ENCODE measurements at places on chromosomes 13 and 19. TPM values are rescaled to one million over a fixed set of nuclear protein-coding genes. Genes with fewer than 3 reads are reported as not detected.

RASGRP4 gene
- total RNA-seq: 0.42 TPM

FAAP24 gene
- total RNA-seq: 8.9 TPM

- H3K27ac ChIP-seq: peak overlapping the region; percentile 91
- peak overlapping the region; percentile 76 for H3K4me3 ChIP-seq
- DNase-seq: peak; percentile 25
- H3K27me3 ChIP-seq: peaks cover 6% of the 10 kb centered on the region
- peaks cover 34% of the 10 kb centered on the region for H3K4me1 ChIP-seq
- peaks cover 8% of the 10 kb centered on the region for H3K36me3 ChIP-seq
Measured at GRCh38 chr13:32585550-32586079, 637 bp upstream of the PDS5B start.

DNA sequence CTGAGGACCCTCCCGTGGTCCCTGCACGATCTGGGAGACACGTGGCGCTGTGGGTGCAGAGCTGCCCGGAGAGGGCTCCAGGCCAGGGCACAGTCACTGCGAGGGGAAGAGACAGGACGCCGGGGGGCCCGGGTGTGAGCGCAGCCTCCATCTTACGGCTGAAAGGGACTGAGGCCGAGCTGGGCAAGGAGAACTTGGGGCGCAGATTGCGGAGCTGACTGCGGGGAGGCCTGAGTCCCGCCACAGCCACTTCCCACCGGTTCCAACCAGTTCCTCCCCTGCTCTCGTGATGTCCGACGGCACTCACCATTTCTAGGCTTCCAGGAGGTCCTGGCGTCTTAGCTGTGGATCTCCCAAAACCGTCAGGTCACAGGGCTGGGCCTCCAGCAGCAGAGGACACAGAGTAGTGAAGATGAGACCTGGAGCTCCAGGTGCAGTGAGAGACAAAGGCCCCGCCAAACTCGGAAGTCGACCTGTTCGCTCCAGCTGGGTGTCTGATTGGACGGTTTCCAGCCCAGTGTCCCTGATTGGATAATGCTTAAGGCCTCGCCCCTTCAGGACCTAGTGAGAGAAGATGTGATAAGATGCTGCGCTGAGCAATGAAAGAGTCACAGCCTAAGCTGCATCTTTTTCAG lies 4.8 kb upstream of the ZNF253 start:
- H3K27me3 ChIP-seq: no peaks in the 10 kb centered on the region
- DNase-seq: peak; percentile 64
- peaks cover 44% of the 10 kb centered on the region for H3K36me3 ChIP-seq
- peak overlapping the region; percentile 68 for H3K4me3 ChIP-seq
- H3K27ac ChIP-seq: peak overlapping the region; percentile 68

GRCh38 chr13:48585456-48585840 lies 52.6 kb upstream of the RCBTB2 start:
- H3K36me3 ChIP-seq: peaks cover 8% of the 10 kb centered on the region
- peaks cover 24% of the 10 kb centered on the region for H3K27me3 ChIP-seq
- no peak overlapping the region for H3K27ac ChIP-seq
- no peak overlapping the region for H3K4me3 ChIP-seq
- peak; percentile 13 for DNase-seq

DNA sequence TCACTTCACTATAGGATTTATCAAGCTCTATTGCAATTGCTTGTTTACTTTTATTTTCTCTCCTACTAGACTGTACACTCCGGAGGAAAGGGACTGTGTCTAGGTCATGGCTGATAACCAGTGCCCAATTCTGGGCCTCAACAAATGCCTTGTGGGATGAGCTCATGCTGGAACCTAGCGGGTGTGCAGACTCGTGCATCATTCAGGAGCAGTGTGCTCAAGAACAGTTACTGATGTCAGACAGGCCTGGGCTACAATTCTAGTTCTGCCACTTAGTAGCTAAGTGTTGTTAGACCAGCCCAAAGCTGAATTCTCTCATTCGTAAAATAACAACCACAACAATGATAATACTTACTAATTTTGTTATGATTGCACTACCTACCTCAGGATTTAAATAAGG lies 95.4 kb downstream of the CYSLTR2 start:
- DNase-seq: no peak
- no peaks in the 10 kb centered on the region for H3K36me3 ChIP-seq
- H3K4me3 ChIP-seq: no peak overlapping the region
- no peaks in the 10 kb centered on the region for H3K27me3 ChIP-seq
- H3K4me1 ChIP-seq: peaks cover 7% of the 10 kb centered on the region
- no peak overlapping the region for H3K27ac ChIP-seq

DNA sequence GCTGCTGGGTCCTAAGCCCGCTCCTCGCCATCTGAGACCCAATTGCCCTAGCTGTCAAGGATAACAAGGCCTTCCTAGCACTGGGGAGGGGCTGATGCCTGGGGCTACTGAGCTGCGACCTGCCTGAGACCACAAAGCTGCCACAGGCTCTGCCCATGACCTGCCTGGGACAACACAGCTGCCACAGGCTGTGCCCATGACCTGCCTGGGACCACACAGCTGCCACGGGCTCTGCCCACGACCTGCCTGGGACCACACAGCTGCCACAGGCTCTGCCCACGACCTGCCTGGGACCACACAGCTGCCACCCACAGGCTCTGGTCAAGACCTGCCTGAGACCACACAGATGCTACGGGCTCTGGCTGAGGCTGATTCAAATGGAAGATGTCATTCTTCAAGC lies 54.8 kb downstream of the EPS15L1 start:
- H3K27ac ChIP-seq: no peak overlapping the region
- H3K4me3 ChIP-seq: no peak overlapping the region
- H3K4me1 ChIP-seq: peaks cover 11% of the 10 kb centered on the region
- peaks cover 28% of the 10 kb centered on the region for H3K36me3 ChIP-seq
- no peaks in the 10 kb centered on the region for H3K27me3 ChIP-seq
- DNase-seq: no peak

DNA sequence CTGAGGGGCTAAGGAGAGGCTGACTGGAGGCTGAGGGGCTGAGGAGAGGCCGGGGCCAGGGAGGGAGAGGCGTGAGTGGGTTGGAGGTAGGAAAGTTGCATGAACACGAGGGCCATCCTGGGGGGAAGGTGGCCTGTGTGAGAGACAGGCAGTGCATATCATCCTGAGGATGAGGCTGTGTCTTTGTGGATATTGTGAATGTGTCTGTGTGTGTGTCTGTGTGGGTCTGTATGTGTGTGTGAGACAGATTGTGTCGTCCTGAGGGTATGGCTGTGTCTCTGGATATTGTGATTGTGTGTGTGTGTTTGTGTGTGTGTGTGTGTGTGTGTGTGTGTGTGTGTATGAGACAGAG lies 422 bp downstream of the ZNF71 start:
- H3K27ac ChIP-seq: peak overlapping the region; percentile 91
- H3K4me3 ChIP-seq: peak overlapping the region; percentile 86
- peaks cover 14% of the 10 kb centered on the region for H3K4me1 ChIP-seq
- peaks cover 38% of the 10 kb centered on the region for H3K36me3 ChIP-seq

DNA sequence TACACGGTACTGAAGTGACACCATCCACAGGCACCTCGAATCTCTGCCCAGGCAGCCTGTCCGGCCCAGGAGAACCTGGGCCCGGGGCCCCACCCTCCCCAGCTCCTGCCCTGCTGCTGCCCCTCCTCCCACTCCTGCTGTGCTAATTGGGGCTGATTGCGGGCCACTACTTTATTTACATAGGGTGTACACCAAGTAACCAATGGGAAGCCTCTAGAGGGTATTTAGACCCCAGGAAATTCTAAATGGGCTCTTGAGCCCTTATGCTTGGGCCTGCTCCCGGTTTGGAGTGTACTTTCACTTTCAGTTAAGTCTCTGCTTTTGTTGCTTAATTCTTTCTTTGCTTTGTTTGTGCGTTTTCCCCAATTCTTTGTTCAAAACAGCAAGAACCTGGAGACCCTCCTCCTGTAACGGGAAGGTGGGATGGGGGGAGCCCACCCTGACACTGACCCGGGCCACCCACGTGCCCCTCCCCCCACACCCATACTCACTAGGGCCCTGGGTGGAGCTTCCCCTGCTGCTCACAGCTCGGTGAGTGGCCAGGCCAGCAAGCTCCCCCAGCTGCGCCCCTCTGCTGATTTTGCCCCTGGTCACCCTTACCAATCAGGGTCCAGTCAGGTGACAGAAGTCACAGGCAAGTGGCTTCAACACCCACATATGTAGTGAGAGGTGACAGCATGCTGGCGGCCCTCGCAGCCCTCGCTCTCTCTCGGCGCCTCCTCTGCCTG lies 9.4 kb downstream of the SCGB2B2 start:
- peak overlapping the region; percentile 62 for H3K4me3 ChIP-seq
- peaks cover 26% of the 10 kb centered on the region for H3K4me1 ChIP-seq
- no peak for DNase-seq
- H3K27ac ChIP-seq: peak overlapping the region; percentile 90
- no peaks in the 10 kb centered on the region for H3K27me3 ChIP-seq

DNA sequence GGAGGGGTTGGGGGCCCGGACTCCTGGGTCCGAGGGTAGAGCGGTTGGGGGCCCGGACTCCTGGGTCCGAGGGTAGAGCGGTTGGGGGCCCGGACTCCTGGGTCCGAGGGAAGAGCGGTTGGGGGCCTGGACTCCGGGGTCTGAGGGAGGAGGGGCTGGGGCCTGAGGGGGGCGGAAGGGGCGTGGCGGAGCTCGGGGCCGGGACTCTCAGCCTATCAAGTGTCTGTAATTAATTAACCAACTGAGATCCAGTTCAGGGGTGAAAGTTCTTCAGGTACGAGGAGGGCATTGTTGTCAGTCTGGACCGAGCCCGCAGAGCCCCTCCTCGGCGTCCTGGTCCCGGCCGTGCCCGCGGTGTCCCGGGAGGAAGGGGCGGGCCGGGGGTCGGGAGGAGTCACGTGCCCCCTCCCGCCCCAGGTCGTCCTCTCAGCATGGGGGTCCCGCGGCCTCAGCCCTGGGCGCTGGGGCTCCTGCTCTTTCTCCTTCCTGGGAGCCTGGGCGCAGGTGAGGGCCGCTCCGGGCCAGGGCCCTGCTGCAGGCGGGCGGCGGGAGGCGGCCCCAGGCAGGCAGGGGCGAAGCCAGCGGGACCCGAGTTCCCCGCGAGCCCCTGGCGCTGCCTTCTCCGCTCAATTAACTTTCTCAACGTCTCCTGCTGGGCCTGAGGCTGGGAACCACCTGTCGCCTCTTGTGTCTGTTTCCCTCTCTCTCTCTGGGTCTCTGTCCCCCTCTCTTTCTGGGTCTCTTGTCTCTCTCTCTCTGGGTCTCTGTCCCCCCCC lies 697 bp downstream of the FCGRT start:
- peaks cover 1% of the 10 kb centered on the region for H3K27me3 ChIP-seq
- DNase-seq: no peak
- peak overlapping the region; percentile 74 for H3K4me3 ChIP-seq
- H3K36me3 ChIP-seq: no peaks in the 10 kb centered on the region
- H3K4me1 ChIP-seq: peaks cover 28% of the 10 kb centered on the region

DNA sequence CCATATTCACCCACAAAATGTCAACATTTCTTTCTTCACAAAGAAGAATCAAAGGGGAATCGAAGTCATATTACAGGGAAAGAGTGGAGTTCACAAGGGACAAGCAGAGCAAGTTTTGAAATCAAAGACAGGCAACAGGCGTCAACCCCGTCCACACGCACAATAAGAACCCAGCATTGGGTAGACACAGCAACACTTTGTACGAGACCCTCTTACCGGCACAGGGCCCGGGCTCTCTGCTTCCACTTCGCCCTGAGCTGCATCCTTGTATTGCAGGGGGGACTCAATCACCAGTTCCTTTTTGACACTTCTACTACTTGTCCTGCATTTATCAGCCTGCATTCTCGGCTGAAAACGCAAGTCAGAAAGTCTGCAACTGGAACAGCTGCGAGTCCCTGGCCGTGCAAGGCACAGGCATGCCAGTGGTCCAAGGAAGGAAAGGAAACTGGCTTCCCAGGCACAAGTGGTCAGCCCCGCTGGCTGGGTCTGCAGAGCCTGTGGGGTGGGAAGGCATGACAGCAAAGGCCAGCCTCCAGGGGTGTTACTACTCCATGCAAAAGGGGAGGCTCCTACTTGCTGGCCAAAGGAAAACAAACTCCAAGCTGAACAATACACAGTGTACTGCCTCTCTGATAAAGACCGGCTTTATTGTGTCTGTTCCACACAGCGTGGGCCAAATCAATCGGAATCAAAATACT lies at the start of gene DOCK9:
DOCK9 (minus strand) TSS at position 497 of the 698 bp plus-strand sequence; CDS start at position 342, 155 bp downstream.
- no peaks in the 10 kb centered on the region for H3K36me3 ChIP-seq
- H3K27me3 ChIP-seq: no peaks in the 10 kb centered on the region
- H3K4me1 ChIP-seq: peaks cover 63% of the 10 kb centered on the region
- H3K27ac ChIP-seq: no peak within 1 kb of the TSS
- no peak for DNase-seq
- H3K4me3 ChIP-seq: no peak within 1 kb of the TSS

DNA sequence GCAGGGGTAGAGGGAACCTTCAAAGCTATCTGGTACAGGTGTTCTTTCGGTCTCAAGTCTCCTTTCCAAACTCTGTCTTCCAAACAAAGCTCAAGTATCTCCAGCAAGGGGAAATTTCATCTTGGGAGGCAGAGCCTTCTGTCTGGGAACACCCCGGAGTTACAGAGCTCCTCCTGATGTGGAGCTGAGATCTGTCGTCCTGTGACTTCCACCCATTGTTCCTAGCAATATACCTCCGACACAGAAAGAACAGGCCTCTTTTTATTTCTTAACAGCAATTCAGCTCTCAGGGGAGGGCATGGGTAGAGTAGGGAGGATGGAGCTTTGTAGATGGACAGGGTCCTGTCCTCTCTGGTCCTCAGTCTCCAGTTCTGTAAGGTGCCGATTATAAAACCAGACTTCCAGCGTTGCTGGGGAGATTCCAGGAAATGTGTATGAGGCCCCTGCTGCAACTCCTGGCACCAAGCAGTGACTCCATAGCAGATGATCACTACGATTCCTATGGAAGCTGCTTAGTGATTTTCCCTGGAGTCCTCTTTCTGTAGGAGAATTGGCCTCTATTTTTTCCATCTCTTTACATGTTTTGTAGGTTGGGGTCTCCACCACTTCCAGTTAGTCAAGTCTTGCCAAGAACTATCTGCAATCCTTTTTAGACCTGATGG lies 56.0 kb upstream of the ARGLU1 start:
- H3K4me3 ChIP-seq: no peak overlapping the region
- no peaks in the 10 kb centered on the region for H3K36me3 ChIP-seq
- no peaks in the 10 kb centered on the region for H3K4me1 ChIP-seq
- no peak for DNase-seq
